ENCODE measurements at places on chromosomes 1 and 21.

DNA sequence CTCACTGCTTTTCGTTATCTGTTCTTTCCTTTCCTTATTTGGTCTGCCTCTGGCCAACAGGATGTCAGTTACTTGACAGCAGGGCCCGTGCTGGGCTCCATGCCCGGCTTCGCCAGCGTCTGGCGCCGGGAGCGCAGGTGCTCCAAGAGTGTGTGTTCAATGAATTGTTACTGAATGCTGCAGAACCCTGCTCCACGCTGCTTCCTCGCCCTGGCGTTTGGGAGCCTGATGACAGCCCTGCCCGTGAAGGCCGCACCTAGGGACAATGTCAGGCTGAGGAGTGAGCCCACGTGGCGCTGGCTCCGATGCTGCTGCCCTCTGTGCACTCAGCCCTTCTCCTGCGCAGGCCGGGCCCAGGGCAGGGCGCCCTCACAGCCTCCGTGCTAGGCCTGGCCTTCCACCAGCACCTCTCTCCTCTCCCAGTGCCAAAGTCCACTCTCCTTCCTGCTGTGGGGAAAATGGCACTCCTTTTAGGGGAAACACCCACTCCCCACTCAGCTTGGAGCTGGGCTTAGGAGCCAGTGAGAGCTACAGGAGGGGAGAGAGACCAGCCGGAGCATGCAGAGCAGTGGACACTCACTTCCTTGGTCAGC lies 51.4 kb downstream of the ACBD3 start:
- DNase-seq: no peak

DNA sequence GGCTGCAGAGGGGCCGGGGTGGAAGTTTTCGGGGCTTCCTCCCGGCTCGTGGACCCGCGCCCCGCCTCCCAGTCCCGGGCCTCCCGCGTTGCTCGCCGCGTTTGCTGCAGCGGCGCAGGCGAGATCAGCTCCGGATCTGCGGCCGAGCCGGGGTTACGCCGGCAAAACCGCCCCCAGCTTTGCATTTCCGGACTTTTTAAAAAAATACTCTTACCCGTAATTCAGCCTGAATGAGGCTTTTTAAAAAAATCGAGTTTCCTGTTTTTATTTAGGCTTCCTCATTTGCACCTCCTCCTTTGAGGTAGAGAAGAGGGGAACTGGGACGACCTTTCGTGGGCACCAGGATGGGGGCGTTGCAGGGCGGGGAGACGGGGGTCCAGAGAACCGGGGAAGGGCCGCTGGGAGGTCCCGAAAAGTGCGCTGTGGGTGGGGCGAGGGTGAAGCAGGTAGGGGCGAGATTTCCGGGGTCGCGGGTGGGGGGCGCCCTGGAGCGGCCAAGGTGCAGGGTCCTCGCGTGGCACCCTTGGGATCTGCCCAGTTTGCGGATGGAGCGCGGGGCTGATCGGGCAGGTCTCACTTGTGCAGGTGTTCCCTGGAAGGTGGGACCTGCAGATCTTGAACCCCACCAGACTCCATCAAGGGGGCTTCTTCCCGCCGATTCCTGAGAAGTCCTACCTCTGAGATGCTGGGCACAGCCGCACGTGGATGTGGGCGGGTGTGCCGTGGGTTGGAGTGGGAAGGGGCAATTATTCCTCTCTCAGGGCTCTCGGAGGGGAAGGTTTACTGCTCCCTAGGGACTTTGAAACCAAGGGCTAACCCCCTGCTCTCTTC lies 1.1 kb downstream of the PIK3CD start:
- DNase-seq: no peak

DNA sequence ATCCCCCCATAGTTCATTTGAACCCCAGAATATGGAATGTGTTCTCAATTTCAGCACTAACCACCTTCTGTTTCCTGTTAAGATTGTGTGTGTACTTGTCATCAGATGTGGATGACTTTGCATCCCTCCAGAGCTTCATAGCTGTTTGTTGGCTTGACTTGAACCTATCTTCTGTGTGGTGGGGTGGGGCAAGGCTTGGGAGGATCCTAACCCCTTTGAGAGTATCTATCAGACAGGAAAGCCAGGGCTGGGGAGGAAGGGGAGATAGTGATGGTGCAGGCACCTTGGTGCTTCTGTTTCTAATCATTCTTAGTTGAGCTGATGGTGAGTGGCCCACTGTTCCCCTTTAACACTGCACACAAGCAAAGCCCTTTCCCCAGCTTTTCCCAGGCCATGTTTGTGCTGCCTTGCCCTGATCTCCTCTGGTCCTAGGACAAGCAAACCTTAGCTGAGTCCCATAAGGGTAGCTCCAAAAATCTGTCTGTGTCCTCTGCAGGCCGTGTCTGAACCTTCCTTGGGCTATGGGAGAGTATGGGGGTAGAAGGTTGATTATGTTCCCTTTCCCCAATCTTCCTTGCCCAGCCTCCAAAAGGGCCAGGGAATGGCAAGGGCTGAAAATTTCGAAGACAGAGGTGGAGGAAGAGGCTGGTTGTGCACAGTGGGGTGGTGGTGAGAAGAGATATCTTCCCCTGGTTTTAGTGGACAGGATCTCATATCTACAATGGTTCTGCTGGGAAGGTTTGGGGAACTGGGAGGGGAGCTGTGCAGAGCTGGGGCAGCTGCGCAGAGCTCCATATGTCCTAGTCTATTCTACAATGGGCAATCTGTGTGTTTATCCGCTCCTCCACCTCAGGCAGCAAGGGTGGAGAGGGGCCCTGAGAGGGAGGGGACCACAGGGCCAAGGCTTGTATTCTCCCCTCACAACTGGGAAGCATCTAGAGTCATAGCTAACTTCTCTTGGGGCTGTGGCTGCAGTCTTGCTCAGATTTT lies 1.4 kb downstream of the NHLH1 start:
- no peak for DNase-seq

DNA sequence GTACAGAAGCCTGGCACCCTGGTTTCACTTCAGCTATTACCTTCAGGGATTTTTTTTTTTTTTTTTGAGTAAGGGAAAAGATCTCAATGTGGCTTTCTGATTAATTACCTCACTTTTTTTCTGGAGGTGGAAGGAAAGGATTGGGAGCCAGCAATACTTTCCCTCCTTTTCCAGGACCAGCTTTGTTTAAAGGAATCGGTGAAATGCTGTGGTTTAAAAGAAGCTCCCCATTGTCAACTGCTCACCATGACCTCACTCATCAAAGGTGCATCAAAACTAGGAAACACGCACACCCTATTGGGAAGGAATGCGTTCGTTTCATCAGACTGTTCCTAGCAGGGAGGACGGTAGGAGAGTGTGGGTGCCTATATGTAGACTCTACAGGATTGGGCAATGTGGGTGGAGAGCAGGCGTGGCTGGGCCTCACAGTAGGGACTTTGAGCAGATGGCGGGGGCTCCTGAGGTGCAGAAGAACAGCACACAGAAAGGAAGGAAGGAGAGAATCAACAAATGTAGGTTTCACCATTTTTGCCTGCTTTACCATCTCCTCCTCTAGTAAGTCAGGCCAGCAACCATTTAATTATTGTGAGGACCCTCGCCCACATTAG lies 13.0 kb downstream of the PHGDH start:
- no peak for DNase-seq

All from MCF 10A (cell line).